NB4 (cell line): ENCODE measurements at places on chromosomes 3 and 15.

DNA sequence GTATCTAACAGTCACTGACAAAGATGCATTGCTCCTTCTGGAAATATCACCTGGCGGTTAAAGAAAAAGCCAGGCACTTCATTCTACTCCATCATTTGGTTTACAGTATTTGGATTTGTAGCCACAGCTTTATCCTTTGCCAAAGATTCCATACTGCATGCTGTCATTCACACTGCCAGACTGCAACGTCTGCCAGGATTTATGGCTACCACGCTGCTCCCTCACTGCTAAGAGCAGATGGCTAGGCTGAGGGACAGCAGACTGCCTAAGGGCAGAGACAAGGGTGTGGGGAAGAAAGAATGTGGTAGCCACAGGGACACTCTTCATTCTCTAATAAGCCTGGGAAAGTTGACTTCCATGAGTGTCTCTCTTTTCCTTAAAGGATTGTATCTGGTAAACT lies 1047.0 kb downstream of the TUSC7 start:
- DNase-seq, result no peak

DNA sequence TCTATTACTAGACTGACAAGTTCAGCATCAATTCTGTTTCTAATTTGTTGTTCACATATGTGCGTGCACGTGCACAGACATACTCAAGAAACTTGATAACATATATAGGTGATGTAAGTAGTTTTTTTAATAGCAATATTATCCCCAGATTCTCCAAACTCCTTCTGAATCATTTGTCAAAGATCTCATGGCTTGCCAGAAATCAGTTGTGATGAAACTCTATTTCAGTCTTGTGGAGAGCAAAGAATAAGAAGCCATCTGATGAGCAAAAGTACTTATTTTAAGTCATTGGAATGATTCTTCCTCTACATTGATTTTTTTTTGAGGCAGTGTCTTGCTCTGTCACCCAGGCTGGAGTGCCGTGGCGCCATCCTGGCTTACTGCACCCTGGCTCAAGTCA lies 167.0 kb upstream of the TBL1XR1 start:
- DNase-seq, result no peak

DNA sequence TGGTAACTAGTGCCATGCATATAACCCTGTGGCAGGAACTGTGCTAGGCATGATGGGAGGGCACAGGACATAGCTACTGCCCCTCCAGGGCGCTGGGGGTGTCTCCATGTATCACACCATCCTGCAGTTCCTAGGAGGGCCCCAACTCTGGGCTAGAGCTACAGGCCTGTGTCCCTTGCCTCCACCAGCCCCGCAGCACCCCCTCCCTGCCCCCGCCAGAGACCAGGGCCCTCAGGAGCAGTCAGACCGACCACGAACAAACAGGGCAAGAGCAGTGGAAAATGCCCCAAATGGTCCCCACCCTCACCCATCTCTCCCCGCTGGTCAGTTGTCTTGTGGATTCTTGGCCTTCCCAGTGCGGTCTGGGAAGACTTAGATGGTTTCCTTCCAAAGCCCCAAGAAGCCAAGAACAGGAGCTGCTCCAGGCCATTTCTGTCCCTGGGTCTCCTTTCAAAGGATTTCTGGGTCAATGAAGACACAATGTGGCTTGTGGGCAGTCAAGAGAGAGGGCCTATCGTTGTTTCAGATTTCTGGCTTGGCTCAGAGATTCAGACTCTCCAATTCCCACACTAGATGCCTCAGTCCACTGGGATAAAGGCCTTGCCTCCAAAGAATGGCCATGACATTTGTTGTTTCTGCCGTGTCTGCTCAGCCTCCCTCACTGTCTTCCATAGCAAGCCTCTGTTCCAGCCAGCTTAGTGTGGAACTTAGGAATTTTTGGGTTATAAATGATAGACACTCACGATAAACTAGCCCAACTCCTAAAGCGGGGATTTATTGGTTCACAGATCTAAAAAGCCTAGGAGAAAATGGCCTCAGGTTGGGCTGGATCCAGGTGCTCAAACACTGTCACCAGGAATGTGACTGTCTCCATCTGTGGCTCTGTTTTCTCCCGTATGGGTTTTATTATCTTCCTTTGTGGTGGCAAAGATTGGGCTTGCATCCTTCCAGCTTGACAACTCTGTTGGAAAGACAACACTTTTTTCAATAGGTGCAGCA lies 80.6 kb downstream of the LSM3 start:
- DNase-seq, result no peak

DNA sequence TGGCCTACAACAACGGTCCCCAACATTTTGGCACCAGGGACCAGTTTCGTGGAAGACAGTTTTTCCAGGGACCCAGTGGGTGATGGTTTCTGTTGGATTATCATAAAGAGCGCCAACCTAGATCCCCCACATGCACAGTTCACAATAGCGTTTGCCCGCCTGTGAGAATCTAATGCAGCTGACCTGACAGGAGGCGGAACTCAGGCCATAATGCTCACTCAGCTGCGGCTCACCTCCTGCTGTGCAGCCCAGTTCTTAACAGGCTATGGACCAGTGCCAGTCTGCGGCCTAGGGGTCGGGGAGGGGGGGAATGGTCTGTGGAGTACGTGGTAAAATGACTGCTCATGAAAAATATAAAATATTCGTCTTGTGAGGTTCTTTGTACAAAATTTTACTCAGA lies 518.5 kb upstream of the CADM2 start:
- DNase-seq, result no peak

GRCh38 chr15:44698641-44699040 lies 12.5 kb downstream of the PATL2 start:
- DNase-seq, result no peak

- no peak for DNase-seq
Observed at GRCh38 chr3:63927422-63928280, 15.5 kb upstream of the SCAANT1 start.

DNA sequence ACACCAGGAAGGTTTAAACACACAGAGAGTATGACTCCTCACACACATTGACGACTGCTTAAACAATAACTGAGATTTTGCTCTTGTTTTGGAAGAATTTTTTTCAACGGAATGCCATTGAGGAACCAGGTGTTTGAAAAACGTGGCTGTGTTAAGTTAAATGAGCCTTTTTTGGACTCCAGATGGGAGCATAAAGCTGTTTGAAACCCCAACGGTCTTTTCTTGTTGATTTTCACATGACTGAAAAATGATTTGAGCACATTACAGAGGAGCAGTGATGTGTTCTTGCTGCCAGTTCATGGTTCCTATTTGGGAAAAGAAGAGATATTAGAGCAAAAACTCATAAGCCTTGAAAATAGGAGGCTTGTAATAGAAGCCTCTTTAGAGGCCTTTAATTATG lies 97.8 kb upstream of the SELENOK start:
- no peak for DNase-seq

- DNase-seq, result peak; percentile 4
Observed at GRCh38 chr15:71199384-71200351, 84.4 kb downstream of the THSD4 start.

GRCh38 chr15:91407269-91407889 lies 307.3 kb downstream of the SV2B start:
- no peak for DNase-seq

- DNase-seq, result peak; percentile 42
Observed at GRCh38 chr3:43327582-43327979, 41.2 kb downstream of the SNRK start.

- peak; percentile 53 for DNase-seq
Observed at GRCh38 chr15:63402498-63403253, 21.0 kb upstream of the CA12 start.

- no peak for DNase-seq
Observed at GRCh38 chr15:85748729-85749128, 46.0 kb downstream of the KLHL25 start.

- DNase-seq, result no peak
Observed at GRCh38 chr15:72340366-72340765, 20.4 kb upstream of the CELF6 start.

GRCh38 chr3:133892541-133893231 lies 3.0 kb downstream of the RAB6B start:
- DNase-seq, result no peak

DNA sequence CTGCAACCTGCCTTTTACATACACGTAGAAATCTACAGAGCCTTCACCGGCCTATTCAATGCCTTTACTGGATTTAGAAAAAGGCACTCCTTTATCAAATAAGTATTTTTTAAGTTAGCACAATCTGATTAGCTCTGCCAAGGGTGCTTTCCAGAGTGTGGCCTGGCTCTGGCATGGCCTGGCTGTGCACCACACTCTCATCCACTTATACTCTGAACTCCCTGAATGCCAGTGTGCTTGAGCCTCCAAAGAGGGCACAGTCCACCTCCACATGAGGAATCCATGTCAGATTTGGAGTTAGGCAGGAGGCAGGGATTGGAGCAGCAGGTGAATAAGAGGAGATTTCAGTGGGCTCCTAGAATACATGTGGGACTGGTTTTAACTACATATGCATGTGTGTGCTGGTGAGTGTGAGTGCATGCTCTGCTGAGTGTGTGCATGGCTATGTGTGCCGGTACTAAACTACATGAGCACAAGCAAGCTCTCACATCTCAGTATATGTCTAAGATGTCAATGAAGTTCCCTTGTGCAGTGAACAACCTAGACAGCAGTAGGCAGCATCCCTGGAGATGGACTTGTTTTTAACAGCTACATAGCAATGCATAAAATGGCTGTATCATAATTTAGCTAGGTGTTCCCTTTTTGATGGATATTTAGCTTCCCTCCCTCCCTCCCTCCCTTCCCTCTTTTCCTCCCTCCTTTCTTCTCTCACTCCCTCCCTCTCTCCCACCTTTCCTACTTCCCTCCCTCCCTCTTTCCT lies 17.8 kb upstream of the ZFAND6 start:
- no peak for DNase-seq

DNA sequence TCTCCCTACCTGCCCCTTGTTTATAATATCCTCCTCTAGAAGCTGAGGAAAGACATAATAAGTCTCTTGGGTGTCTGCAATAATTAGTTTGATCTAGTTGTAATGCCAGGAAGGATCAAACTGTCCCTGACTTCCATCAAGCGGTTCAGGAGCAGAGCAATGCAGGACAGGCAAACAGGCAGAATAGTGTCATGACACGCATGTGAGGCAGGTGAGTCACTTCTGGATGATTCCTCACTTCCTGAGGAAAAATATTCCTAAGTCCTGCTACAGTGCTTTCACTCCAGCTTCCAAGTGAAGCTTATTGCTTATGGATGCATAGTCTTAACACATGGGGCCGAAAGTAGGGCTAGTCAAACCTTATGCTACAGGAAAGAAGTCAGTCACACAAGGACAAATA lies 85.8 kb downstream of the GREM1 start:
- DNase-seq, result no peak

DNA sequence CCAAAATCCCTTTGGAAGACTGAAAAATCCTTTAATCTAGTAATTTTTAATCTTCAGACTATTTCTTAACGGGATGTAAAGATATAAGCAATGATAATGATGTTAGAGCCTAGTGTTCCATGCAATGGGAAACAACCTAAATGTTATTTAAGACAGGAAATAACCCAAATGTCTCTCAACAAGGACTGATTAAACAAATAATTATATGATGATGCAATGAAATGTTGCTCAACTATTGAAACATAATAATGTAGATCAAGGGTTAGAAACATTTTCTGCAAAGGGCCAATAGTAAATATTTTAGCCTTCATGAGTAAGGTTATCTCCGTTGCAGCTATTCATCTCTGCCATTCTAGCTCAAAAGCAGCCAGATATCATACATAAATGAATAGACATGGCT lies 275.4 kb downstream of the NEK10 start:
- DNase-seq, result no peak

GRCh38 chr3:65439641-65440284 lies 599.0 kb downstream of the MAGI1 start:
- DNase-seq, result peak; percentile 33

DNA sequence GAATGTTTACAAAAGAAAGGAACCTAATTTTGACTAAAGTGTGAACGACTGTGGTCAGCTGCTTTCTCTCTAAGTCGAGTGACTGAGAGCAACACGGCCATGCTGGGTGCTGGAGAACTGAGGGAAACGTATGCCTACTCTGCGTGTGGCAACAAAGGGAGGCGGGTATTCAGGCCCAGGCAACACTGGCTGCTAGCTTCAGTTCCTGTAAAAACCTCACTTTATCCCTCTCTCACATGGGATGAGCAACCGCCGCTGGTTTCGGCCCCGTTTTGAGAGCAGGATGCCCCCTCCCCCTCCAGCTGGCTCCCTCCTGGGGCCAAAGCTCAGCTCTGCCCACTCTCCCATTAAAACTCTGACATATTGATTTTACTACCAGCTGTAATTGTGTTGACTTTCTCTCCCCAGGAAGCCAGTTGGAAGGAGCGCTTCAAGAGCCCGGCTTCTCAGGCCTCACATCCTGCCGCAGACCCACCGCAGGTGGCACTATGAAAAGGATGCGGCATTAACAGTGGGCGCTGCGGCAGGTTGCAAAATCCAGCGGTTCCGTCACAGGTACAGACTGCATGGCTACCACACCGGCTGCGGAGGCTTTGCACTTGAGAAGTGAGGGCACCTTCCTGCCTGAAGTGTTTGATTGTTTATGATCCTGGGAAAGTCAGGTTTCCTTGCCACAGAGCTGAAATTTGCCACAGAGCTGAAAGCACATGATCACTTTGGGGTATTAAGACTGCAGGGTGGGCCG lies 12.7 kb downstream of the PLXND1 start:
- peak; percentile 97 for DNase-seq

DNA sequence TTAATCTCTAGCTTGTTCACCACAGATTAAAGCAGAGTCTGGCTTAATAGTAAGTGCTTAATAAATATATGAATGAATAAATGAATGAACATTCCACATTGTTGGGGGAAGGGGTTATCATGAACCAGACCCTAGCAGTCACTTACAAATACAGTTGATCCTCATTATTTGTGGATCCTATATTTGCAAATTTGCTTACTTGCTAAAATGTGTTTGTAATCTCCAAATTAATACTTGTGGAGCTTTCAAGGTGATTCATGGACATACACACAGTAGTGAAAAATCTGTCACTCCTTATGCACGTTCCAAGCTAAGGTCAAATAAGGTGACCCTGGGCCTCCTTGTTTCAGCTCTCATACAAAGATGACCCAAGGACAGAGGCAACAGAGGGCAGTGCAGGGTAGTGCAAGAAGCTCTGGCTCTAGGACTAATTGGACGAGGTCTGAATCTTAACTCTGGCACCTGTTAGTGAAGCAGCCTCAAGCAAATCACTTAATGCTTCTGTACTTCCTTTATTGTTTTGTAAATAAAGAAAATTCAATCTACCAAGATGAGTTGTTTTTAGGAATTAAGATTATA lies 112.8 kb upstream of the C2CD4B start:
- DNase-seq, result no peak

DNA sequence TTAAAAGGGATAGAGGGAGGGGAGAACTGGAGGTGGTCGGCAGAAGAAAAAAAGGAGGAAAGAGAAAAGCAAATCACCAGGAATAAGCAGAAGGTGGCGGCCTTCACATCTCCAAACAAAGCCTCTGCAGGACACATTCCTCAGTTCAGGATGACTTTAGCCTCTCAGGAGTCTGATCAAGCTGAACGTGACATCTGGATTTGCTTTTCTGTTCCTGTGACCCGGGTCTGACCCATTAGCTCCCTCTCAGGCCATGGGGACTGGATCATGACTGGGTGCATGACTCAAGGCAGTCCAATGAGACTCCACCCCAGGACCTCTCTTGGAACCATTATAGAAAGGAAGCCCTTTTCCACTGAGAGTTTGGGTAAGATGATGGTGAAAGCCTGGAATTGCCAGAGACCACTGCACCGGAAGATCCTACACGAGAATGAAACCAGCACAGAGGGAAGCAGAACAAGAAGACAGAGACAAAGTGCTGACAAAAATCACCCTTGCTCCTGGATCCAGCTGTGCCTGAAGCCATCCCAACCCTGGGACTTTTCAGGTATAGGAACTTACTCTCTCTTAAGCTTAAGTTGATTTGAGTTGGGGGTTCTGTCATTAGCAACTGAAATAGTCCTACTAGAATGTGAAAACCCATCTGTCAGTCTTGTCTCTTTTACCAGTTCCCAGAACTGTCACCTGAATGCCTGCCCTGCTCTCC lies 45.4 kb upstream of the RAD18 start:
- DNase-seq, result no peak

- DNase-seq, result no peak
Observed at GRCh38 chr3:61358364-61358763, 107.1 kb upstream of the FHIT start.
